Neural crest cell (in vitro differentiated cells): ENCODE measurements at places on chromosomes 5 and 9.

DNA sequence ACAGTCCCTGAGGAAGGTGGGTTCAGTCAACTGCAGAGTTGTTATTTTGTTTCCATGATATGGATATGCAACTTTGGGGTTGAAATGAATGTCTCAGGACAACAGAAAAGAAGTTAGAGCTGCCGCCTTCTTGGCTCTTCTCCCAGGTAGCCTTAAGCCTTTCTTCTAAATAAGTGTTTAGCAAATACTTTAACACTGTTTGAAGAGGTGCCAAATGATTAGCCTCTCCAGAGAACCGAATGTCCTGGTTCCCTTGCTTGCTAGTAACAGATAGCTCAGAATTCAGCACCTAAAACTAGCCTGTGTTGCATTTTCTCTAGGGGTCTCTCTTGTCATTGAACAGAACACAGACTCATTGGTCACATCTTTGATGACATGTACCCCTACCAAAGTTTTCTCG is 127.7 kb upstream of the PIK3R1 start:
- H3K4me1 ChIP-seq, result peaks cover 15% of the 10 kb centered on the region
- H3K36me3 ChIP-seq, result no peaks in the 10 kb centered on the region
- H3K27ac ChIP-seq, result no peak overlapping the region
- H3K4me3 ChIP-seq, result no peak overlapping the region
- H3K27me3 ChIP-seq, result no peaks in the 10 kb centered on the region

DNA sequence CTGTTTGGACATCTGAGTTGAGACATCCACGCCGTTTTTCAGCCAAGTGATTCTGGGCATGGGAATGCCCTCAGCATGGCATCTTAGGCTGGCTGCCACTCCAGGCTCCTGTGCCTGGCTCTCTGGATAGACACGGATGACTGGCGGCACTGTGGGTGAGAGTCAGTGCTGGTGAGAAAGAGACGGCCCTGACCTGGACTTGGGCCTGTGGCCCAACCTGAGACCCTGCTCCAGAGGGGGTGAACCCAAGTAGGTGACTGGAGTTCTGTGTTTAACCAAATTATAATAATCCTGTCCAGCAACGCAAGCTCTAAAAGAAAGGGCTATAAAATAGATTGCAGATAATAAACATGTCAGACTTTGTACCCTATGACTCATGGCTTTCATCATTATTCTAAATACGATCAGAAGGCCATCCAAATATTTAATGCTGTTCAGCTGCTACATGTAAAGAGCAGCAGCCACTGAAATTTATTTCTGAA is 173.9 kb downstream of the HSPA4 start:
- H3K27me3 ChIP-seq, result no peaks in the 10 kb centered on the region
- no peak overlapping the region for H3K4me3 ChIP-seq
- H3K27ac ChIP-seq, result no peak overlapping the region

- H3K4me1 ChIP-seq, result peaks cover 10% of the 10 kb centered on the region
- H3K27me3 ChIP-seq, result no peaks in the 10 kb centered on the region
- DNase-seq, result no peak
- H3K27ac ChIP-seq, result no peak overlapping the region
Observed at GRCh38 chr5:136042665-136043121, 13.9 kb downstream of the TGFBI start.

GRCh38 chr9:38178237-38178636 is 109.2 kb upstream of the SHB start:
- H3K36me3 ChIP-seq, result no peaks in the 10 kb centered on the region
- H3K27me3 ChIP-seq, result no peaks in the 10 kb centered on the region
- no peaks in the 10 kb centered on the region for H3K4me1 ChIP-seq
- DNase-seq, result no peak
- H3K27ac ChIP-seq, result no peak overlapping the region
- H3K4me3 ChIP-seq, result no peak overlapping the region

- no peaks in the 10 kb centered on the region for H3K36me3 ChIP-seq
- H3K4me3 ChIP-seq, result no peak overlapping the region
- no peak for DNase-seq
- no peak overlapping the region for H3K27ac ChIP-seq
- no peaks in the 10 kb centered on the region for H3K4me1 ChIP-seq
- H3K27me3 ChIP-seq, result no peaks in the 10 kb centered on the region
Observed at GRCh38 chr5:43352131-43352530, 38.9 kb upstream of the HMGCS1 start.

- H3K27ac ChIP-seq, result no peak overlapping the region
- no peaks in the 10 kb centered on the region for H3K4me1 ChIP-seq
- H3K27me3 ChIP-seq, result no peaks in the 10 kb centered on the region
- no peak overlapping the region for H3K4me3 ChIP-seq
- DNase-seq, result no peak
- no peaks in the 10 kb centered on the region for H3K36me3 ChIP-seq
Observed at GRCh38 chr5:102511666-102512065, 12.9 kb upstream of the SLCO6A1 start.

GRCh38 chr9:78707481-78707991 is 410.6 kb downstream of the PSAT1 start:
- H3K4me3 ChIP-seq, result no peak overlapping the region
- no peaks in the 10 kb centered on the region for H3K36me3 ChIP-seq
- H3K4me1 ChIP-seq, result no peaks in the 10 kb centered on the region
- H3K27ac ChIP-seq, result no peak overlapping the region
- DNase-seq, result no peak

DNA sequence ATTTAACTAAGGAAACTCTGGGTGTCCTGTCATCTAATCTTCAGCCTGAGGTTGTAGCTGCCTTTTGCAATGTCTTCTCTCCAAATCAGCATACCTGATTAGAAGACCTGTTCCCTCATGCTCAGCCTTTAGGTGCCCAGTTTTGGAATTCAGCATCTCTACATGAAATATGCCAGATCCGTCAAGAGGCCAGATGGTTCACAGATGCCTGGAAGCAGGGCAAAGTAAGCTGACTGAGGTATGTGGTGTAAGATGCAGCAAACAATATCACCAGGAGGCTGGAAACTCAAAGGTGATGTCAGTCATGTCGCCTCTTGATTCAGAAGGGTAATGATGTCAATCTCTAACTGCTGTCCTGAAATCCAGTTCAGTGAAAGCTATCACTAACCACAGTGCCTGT is 324.4 kb downstream of the PRELID2 start:
- H3K27me3 ChIP-seq, result no peaks in the 10 kb centered on the region
- H3K4me1 ChIP-seq, result peaks cover 28% of the 10 kb centered on the region
- no peak for DNase-seq
- H3K4me3 ChIP-seq, result no peak overlapping the region

GRCh38 chr9:77987081-77987656 is 44.4 kb downstream of the GNAQ start:
- peaks cover 4% of the 10 kb centered on the region for H3K36me3 ChIP-seq
- no peak overlapping the region for H3K27ac ChIP-seq
- no peak for DNase-seq
- no peaks in the 10 kb centered on the region for H3K27me3 ChIP-seq

DNA sequence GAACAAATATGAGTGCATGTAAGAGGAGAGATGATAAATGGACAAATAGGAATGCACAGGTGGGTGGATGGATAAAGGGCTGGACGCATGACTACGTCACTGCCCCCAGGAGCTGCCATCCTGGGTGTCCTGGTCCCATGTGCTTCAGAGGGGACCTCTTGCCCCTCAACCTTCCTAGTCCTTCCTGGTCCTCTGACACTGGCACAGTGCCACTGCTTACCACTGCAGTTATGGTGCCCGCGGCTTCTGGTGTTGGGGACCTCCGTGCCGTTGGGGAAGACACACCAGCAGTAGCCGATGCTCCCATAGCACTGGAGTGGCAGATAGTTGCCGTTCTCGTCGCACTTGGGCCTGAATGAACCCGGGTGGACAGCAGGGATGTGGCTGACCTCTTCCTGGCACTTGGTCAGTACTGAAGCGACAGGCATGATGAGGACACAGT is 9.8 kb downstream of the CD74 start:
- H3K4me3 ChIP-seq, result no peak overlapping the region
- no peak overlapping the region for H3K27ac ChIP-seq
- no peaks in the 10 kb centered on the region for H3K4me1 ChIP-seq
- H3K27me3 ChIP-seq, result no peaks in the 10 kb centered on the region
- no peak for DNase-seq

DNA sequence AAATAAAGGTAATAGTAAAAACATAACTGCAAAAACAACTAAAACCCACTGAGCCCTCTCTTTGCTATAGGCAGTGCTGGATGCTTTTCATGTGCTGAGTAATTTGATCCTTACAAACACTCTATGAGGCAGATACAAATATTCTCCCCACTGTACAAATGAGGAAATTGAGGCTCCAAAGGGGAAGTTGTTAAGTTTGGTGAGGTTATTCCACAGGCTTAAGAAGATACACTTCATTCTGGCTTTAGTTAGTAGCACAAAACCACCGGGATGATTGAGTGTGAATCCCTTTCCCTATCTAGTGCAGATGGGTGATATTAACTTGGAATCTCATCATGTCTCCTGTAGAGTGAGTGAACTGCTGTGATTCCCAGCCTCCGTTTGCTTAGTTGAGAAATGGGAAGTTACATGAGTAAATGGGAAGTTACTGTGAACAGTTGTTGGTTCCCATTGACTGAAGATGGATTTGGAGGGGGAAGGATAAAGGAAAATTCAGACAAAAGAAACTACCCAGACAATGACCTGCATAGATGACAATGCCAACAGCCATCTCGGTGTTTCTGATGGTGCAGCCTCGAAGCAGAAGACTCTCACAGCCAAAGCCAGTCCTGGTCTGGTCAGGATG is 208.3 kb downstream of the ATP10B start:
- no peak overlapping the region for H3K4me3 ChIP-seq
- no peak overlapping the region for H3K27ac ChIP-seq
- H3K27me3 ChIP-seq, result no peaks in the 10 kb centered on the region
- H3K4me1 ChIP-seq, result no peaks in the 10 kb centered on the region
- no peak for DNase-seq

- no peaks in the 10 kb centered on the region for H3K36me3 ChIP-seq
- peaks cover 19% of the 10 kb centered on the region for H3K4me1 ChIP-seq
- H3K27me3 ChIP-seq, result no peaks in the 10 kb centered on the region
- no peak for DNase-seq
Observed at GRCh38 chr5:68823301-68823700, 270.5 kb upstream of the SLC30A5 start.

GRCh38 chr5:136106351-136107031 is 26.2 kb upstream of the SMAD5 start:
- no peaks in the 10 kb centered on the region for H3K27me3 ChIP-seq
- no peak overlapping the region for H3K4me3 ChIP-seq
- no peak for DNase-seq

- peaks cover 7% of the 10 kb centered on the region for H3K4me1 ChIP-seq
- no peak for DNase-seq
- H3K36me3 ChIP-seq, result no peaks in the 10 kb centered on the region
- peaks cover 37% of the 10 kb centered on the region for H3K27me3 ChIP-seq
Observed at GRCh38 chr5:174065528-174066197, 20.2 kb downstream of the NSG2 start.

DNA sequence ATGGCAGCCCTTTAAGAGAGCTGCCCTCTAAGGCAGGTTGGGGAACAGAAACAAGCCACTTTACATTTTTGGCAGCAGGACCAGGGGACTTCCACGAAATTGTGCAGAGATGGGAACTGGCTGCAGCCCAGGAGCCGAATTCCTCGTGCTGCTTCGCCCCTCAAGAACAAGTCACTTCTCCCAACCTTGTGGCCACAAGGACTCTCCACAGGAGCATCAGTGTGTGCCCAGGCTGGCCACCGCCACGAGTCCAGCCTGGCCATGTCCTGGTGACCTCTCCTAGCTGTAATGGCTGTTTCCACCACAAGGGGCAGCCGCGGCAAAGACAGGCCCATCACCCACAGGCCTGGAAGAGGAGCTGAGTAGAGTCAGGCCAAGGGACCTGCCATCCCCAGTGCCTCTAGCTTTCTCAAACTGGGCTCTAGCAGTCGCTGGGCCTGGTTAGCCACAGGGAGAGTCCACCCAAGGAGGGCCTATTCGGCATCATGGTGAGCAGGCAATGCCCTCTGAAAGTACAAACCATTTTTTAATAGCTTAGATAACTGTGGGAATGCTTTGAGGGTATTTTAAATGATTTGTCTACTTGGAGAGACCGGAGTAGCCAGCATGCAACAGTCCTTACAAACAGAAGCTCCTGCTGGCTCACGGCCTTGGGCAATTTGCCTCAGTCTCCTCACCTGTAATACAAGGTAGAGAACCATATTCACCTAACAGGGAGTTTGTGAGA is 129.0 kb downstream of the COL23A1 start:
- peak; percentile 92 for DNase-seq
- H3K27ac ChIP-seq, result no peak overlapping the region
- peaks cover 50% of the 10 kb centered on the region for H3K4me1 ChIP-seq

- peaks cover 11% of the 10 kb centered on the region for H3K27me3 ChIP-seq
- H3K4me1 ChIP-seq, result peaks cover 9% of the 10 kb centered on the region
- no peak overlapping the region for H3K4me3 ChIP-seq
Observed at GRCh38 chr9:116990592-116990991, 303.5 kb downstream of the TRIM32 start.

DNA sequence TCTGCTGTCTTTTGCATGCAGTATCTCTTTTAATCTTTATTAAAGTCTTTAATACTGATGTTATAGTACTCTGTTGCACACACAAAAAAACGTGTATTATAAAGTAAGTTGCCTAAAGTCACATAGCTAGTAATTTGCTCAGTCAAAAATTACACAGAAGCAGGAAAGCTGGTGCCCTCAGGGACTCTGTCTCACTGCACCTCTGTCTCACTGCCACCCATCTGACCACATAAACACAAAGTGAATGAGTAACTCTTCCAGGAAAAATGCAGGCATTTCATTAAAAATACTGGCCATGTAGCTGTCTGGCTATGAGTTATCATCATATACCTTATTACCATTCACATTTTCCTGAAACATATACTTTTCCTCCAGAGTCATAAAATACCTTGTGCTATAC is 591.7 kb downstream of the CSNK1G3 start:
- no peak for DNase-seq
- H3K36me3 ChIP-seq, result peaks cover 2% of the 10 kb centered on the region
- no peak overlapping the region for H3K4me3 ChIP-seq
- no peak overlapping the region for H3K27ac ChIP-seq
- H3K4me1 ChIP-seq, result peaks cover 6% of the 10 kb centered on the region
- no peaks in the 10 kb centered on the region for H3K27me3 ChIP-seq

- no peak overlapping the region for H3K4me3 ChIP-seq
- no peak overlapping the region for H3K27ac ChIP-seq
- H3K36me3 ChIP-seq, result no peaks in the 10 kb centered on the region
- DNase-seq, result no peak
Observed at GRCh38 chr5:965604-966344, 42.8 kb upstream of the NKD2 start.

GRCh38 chr5:175343308-175343707 is 100.7 kb downstream of the DRD1 start:
- H3K4me3 ChIP-seq, result no peak overlapping the region
- peaks cover 39% of the 10 kb centered on the region for H3K27me3 ChIP-seq
- no peak overlapping the region for H3K27ac ChIP-seq
- DNase-seq, result no peak

- H3K27me3 ChIP-seq, result no peaks in the 10 kb centered on the region
- H3K36me3 ChIP-seq, result no peaks in the 10 kb centered on the region
- peak; percentile 45 for DNase-seq
- peaks cover 5% of the 10 kb centered on the region for H3K4me1 ChIP-seq
- H3K4me3 ChIP-seq, result no peak overlapping the region
Observed at GRCh38 chr9:12702160-12702758, 9.1 kb downstream of the TYRP1 start.

DNA sequence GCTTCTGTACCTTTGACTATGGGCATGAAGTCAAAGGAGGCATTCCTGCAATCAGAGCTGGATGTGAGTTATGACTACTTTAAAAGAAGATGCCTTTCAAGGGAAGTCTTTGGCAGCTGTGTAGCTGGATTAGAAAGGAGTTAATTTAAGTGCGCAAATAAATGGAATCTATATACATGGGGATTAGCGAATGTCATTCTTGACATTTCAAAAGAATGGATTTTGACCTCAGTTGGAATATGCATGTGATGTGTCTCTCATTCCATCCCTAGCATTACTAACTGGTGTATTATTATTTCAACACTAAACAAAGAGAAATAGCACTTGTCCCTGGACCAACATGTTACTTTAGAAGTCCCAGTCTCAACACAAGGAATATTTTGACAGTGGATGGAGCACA is 359.6 kb upstream of the SLC24A2 start:
- H3K27ac ChIP-seq, result no peak overlapping the region
- H3K4me3 ChIP-seq, result no peak overlapping the region
- no peaks in the 10 kb centered on the region for H3K27me3 ChIP-seq
- peaks cover 18% of the 10 kb centered on the region for H3K4me1 ChIP-seq
- H3K36me3 ChIP-seq, result no peaks in the 10 kb centered on the region
